ENCODE measurements at places on chromosomes 6 and 20.

DNA sequence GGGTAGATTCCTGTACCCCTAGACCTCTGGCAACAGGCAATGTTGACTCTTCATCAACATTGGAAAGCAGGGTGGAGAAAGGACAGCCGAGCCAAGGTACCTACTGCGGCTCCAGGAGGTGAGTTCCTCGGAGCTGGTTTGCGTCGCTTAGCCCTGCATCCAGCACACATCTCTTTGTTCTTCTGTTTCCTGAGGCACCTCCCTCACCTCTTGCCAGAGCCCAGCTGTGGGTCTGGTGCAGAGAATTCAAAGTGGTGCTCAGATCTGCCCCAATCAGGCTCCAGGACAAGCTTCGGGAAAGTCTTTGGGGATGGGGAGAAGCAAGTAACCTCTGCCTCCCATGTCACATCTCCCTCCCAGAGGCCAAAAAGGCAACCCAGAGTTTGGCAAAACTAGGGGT, 2.2 kb downstream of the KCNG1 start:
- no peak for DNase-seq

DNA sequence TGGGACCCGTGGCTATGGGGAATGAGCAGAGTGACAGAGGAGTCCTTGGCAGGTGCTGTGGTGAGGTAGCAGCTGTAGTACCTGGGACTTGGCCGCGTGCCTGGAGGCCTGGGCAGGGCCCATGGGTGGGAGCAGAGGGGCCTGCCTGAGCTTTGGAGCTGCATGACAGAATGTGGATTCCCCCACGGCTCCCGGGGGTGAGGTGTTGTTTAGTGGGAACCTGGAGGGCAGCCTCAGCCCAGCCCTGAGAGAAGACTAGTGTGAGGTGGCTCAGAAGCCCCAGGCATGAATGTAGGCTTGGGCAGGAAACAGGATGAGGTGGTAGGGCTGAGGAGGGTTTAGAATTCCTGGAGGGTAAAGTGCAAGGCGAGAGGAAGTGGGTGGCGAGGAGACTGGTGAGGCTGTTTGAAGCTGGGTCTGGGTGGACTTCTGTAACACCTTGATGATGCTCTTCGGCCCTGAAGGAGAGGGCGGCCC, 86.5 kb upstream of the SCP2D1 start:
- no peak for DNase-seq

- no peak for DNase-seq
Observed at GRCh38 chr20:56628873-56629463, at the start of gene TFAP2C. TSS of gene TFAP2C (plus strand) at chr20:56629306. CDS start at chr20:56629545, 239 bp downstream.

GRCh38 chr6:170094686-170095272, 196.1 kb downstream of the DLL1 start:
- no peak for DNase-seq

DNA sequence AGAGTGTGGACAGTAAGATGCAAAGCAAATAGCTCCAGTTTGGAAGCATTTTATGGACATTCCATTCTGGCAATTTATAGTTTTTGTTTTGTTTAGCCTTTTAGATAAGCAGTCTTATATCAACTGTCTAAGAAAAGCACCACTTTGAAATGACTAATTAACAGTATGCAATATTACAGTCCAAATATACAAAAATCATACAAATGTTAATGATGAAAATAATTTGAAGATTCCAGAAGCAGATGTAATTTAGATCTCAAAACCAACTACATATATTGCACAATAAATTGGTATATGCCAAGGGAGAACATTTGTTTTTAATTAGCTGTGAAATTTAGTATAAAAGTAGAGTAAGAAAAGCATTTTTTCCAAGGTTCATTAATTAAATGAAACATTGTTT, 158.8 kb downstream of the KIF6 start:
- DNase-seq = no peak

DNA sequence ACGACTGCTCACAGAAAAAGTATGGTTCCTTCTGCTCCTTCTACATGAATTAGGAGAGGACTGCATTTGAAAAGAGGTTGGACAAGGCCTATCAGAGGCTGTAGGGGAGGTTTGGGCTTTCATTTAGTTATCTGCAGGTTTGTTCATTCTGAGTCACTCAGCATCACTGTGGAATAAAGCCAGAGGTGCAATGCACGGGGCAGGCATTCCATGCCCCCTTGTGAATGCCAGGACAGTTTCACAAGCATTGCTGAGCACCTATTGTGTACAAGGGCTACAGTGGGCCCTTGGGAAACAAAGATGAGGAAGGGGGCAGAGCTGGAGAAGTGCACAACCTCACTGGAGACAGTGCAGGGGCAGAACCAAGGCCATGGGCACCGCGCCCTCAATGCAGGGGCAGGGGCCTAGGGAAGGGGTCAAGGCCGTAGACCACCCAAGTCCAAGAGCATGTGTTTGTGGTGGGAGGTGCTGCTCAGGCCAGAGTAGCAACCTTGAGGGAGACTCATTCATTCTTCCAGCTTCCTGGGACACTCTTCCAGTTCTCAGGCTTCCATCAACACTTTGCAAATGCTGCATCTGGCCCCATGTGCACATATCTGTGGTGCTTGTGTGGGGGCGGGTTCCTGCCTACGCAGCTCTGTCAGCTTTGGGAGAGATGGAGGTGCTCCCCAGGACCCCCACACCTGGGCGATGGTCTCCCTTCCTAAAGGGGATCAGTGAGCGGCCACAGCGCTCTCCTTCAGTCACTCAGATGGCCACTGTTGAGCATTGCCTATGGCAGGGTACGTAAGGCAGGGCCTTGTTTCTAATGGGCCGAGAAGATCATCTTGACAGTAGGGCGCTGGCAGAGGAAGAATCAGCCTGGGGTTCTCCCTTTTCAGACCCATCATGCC, 204.5 kb downstream of the SYNDIG1 start:
- DNase-seq = no peak

GRCh38 chr6:67331304-67331703, 1303.8 kb upstream of the ADGRB3 start:
- peak; percentile 7 for DNase-seq

- no peak for DNase-seq
Observed at GRCh38 chr6:28976677-28977076, 28.4 kb downstream of the ZNF311 start.

- DNase-seq = no peak
Observed at GRCh38 chr20:4569092-4569491, 152.6 kb upstream of the PRND start.

DNA sequence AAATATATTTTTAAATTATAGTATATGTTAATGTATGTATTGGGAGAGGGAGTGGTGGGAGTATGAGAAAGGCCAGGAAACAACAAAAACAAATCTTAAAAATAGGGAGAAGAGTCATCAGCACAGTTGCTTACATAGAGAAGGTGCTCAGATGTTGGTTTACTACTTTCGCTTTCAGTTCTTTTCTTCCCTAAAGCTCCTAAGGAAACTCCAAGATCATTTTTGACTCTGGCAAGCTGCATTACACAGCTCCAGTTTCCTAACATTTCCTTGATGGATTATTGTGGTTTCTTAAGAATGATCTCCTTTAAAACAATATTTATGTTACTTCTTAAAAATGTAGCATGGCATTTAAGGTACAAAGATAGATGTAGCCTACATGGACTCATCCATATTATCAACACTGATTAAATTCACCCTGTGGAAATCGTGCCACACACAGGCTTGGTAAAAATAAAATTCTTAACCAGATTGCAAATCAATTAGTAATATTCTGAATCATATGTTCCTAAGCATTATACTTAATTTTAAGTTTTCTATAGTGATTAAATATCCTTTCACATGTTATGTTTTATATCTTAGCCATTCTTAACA, 118.0 kb upstream of the MAN1A1 start:
- DNase-seq = no peak

DNA sequence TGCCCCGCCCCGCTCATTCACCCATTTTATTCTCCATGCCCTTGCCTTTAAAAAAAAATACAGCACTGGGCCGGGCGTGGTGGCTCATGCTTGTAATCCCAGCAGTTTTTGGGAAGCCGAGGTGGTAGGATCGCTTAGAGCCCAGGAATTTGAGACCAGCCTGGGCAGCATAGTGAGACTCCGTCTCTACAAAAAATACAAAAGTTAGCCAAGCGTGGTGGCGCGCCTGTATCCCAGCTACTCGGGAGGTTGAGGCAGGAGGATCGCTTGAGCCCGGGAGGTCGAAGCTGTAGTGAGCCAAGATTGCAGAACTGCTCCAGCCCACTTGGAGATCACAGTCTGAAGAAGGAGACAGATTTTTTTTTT, 407 bp upstream of the KIF6 start:
- DNase-seq = no peak

DNA sequence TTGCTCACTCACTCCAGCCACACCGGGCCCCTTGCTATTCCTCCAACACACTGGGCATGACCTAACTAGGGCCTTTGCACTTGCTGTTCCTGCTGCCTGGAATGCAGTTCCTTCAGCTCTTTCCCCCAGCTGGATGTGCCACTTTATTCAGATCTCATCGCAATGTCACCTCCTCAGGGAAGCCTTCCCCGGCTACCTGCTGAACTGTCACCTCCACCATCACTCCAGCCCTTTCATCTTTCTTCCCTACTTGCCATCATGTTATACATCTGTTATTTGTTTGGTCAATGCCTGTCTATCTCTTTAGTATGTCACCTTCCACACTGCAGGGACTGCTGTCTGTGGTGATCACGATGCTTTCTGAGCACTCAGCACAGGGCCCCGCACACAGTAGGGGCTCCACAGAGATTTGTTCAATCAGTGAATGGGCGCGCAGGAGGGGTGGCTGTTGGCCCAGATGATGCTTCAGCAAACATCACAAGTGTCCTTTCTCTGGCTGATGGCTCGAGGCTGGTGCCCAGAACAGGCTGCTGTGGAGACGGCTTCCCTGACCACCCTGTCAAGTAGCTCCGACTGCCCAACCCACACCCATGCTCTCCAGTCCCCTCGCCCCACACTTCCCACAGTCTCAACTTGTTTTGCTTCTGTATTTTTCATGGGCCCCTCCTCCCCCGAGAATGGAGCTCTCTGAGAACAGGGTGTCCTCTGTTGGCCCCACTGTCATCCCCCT, 31.8 kb downstream of the CEBPB start:
- no peak for DNase-seq

- no peak for DNase-seq
Observed at GRCh38 chr6:128694303-128695009, 174.1 kb upstream of the PTPRK start.

DNA sequence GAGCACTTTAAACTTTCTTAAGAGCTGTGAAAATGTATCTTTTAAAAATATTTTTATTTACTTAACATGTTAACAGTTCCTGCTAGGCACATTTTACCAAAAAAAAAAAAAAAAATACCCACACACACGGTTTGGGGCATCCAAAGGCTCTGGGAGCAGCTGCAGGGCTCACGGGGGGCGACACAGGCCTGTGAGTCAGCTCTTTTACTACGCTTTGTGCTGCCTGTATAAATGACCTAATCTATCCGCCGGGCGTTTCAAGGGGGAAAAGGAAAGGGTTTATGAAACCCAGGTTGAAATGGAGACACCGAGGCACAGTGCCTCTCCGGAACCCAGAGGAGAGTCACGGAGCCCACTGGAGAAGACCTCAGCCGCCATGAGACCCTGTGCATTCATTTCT, 40.4 kb downstream of the DLL1 start:
- DNase-seq = no peak

- DNase-seq = no peak
Observed at GRCh38 chr6:79984261-79984660, 20.2 kb upstream of the TTK start.

DNA sequence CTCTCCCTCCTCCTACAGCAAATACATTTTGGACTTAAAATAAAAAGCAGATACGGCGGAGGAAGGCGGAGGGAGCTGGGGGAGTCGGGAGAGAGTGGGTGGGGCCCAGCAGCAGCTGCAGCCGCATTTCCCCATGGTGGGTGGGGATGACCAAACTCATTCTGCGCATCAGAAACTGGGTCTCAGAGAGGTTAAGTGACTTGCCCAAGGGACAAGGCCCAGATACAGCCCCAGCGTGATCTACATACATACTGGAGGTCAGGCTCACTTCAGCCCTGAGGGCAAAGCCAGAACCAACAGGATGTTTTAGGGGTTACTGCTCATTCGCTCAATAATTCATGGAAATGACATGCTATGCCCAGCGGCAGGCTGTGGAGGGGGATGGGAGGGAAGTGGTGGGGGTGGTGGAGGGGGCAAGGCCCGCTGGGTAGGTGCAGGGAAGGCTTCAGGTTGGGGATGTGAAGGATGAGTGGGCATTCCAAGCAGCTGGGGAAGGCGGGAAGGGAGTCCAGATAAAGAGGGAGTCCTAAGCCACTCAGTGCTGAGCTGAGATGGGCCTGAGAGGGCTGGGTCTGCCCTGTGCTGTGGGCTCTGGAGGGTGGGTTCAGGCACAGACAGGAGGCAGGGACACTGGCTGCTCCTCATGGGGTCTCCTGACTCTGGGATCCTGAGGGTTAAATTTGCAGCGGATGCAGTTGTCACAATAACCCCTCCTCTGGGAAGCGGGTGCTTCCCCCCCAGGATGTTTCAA, 31.0 kb downstream of the DLGAP4 start:
- DNase-seq = no peak

GRCh38 chr6:15673666-15674065, 10.8 kb upstream of the DTNBP1 start:
- no peak for DNase-seq

DNA sequence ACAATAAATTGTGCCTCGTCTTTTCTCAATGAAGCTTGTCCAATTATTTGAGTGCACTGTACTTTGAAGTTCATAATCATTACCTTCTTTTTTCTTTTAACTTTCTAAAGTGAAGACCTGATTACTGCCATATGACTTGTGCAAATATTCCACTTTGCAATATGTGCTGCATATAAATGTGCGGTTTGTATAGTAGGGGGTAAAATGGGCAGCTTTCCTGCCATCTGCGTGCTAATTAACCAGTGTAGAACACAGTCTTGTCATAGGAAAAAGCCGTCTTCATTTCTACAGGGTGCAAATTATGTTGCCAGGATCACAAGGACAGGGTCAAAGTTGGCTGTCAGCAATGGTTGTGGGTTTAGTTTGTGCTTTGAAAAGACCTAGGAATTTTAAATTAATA, 397.0 kb downstream of the NKAIN2 start:
- no peak for DNase-seq

- no peak for DNase-seq
Observed at GRCh38 chr6:25448965-25449538, 169.9 kb downstream of the CARMIL1 start.

- no peak for DNase-seq
Observed at GRCh38 chr6:137117581-137117980, 55.9 kb downstream of the IL22RA2 start.
